Ureter (tissue), 1 donor: ENCODE measurements at places on chromosomes 3 and 15. TPM values are rescaled to one million over a fixed set of nuclear protein-coding genes. Genes with fewer than 3 reads are reported as not detected.

UNC13C gene
- 4.1 TPM for total RNA-seq

GOLGA8R gene
- total RNA-seq, result 9.9 TPM

TMEM212 gene
- total RNA-seq, result not detected

DNAH1 gene
- total RNA-seq, result 16.6 TPM

APBA2 gene
- 9.5 TPM for total RNA-seq

DAZL gene
- not detected for total RNA-seq

LYSMD4 gene
- 7.6 TPM for total RNA-seq

DOCK3 gene
- total RNA-seq, result 6.0 TPM

EAF2 gene
- 9.3 TPM for total RNA-seq

PLA2G4F gene
- total RNA-seq, result 47.8 TPM

TMIE gene
- 1.0 TPM for total RNA-seq

MTHFS gene
- 24.9 TPM for total RNA-seq

LAMB2 gene
- total RNA-seq, result 311 TPM

FILIP1L gene
- 136 TPM for total RNA-seq

MAGI1 gene
- 45.5 TPM for total RNA-seq

RPS27L gene
- 111 TPM for total RNA-seq

C2CD4B gene
- 2.8 TPM for total RNA-seq
